GM23248 (cell line): ENCODE measurements at places on chromosomes 7 and 10. TPM values are rescaled to one million over a fixed set of nuclear protein-coding genes. Genes with fewer than 3 reads are reported as not detected.

DNA sequence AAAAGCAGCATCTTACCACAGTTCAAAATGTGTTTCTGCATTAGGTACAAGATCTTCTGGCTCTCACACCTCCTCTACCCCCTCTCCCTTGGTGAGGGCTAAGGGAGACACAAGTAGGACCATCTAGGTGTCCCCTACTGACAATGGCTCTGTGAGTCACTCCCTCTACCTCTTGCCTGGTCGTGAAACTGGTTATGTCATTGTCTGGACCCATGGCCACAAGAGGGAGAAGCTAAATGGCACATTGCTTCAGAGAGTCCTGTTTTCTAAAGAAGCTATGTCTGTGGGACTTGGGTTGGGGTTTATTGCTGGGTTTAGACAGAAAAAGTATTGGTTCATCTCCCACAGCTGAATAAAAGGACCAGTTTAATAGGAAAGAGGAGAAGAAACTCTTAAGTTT is 4.0 kb upstream of the PLXNA4 start:
- peaks cover 32% of the 10 kb centered on the region for H3K27me3 ChIP-seq
- H3K27ac ChIP-seq, result no peak overlapping the region
- no peaks in the 10 kb centered on the region for H3K36me3 ChIP-seq
- peak; percentile 27 for DNase-seq

The SPDYE2B gene
- total RNA-seq, result not detected in 2 replicates

The PTN gene
- 8.1 and 8.3 TPM in 2 replicates for total RNA-seq

The CLEC2L gene
- not detected in 2 replicates for total RNA-seq

The KCND2 gene
- total RNA-seq, result 1.5 and 2.7 TPM in 2 replicates

GRCh38 chr7:113109718-113110117 is 8.6 kb downstream of the SMIM30 start:
- no peak overlapping the region for H3K4me3 ChIP-seq
- no peak for DNase-seq
- H3K27me3 ChIP-seq, result no peaks in the 10 kb centered on the region
- H3K27ac ChIP-seq, result no peak overlapping the region

DNA sequence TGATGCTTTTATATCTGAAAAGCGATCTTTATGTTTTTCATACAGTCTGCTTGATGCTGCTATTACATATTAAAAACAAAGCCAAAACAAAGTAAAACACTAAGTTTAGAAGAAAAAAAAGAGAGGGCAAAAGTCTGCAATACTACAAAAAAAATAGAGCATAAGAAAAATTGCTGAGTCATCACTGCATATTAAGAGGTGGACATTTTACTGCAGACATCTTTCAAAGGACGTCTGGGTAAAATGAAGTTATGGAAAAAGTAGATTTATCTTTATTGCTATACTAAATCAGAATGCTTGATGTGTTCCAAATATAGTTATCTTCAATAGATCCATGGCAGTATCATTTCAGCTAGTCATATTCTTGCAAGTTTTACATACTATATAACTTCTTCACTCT is 172.0 kb downstream of the MAGI2 start:
- H3K27ac ChIP-seq, result peak overlapping the region; percentile 74
- DNase-seq, result peak; percentile 36
- H3K4me3 ChIP-seq, result no peak overlapping the region

DNA sequence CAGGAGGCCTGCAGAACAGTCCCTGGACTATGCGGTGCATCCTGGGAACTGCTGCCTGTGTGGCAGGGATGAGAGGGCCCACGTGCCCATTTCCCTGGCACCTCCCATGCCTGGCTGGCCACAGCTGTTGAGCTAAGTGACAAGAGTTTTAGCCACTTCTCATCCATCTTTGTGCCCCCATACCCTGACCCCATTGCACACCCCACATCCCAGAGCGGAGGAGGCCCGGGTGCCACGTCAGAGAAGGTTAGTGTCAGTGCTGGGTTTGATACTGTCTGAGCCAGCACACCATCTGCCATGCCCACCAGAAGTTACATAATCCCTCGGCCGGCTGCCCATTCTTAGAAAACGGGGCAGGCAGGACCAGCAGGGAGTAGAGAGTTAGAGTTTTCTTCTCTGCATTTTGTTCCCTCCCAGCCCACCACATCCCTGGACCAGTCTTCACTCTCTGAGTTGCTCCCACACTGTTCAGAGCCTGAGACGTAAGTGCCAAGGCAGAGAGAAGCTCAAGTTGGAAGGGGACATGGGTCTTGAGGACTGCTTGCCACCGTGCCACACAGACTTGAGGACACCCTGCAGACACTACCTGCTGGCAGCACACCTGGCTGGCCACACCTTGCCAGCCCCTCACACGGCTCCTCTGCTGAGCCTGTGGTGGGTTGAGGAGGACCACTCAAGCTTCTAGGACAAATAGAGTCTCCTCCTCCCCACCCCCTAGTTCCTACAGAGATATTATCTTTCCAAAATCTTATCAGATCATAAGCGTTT is 13.1 kb downstream of the UNC5B start:
- no peak overlapping the region for H3K4me3 ChIP-seq
- peaks cover 9% of the 10 kb centered on the region; the same call in 1 of the 2 replicates for H3K4me1 ChIP-seq
- no peaks in the 10 kb centered on the region for H3K36me3 ChIP-seq
- H3K27me3 ChIP-seq, result no peaks in the 10 kb centered on the region

DNA sequence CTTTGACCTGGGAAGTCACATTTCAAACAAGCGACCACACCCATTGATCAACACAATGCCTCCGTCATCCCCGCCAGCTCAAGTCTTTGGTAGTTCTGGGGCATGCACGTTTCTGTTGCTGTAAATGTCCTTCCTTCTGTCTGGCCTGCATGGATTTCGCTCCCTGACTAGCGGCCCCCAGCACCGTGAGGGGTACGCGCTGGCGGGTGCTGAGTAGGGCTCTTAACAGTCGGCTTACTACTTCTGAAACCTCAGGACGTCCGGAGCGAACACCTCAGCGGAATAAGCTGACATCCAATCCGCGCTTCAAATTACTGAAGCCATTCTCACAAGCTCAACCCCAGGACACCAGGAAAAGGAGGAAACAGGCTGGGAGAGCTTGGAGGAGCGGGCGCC is 505 bp downstream of the NUDCD3 start:
- H3K4me1 ChIP-seq, result peaks cover 22% of the 10 kb centered on the region
- peak overlapping the region; percentile 96 for H3K4me3 ChIP-seq
- no peaks in the 10 kb centered on the region for H3K27me3 ChIP-seq
- H3K36me3 ChIP-seq, result no peaks in the 10 kb centered on the region
- DNase-seq, result peak; percentile 76

GRCh38 chr10:47379445-47379785 is 4.7 kb downstream of the ZNF488 start:
- H3K27ac ChIP-seq, result no peak overlapping the region
- DNase-seq, result no peak
- H3K4me3 ChIP-seq, result no peak overlapping the region
- no peaks in the 10 kb centered on the region for H3K4me1 ChIP-seq
- peaks cover 68% of the 10 kb centered on the region for H3K27me3 ChIP-seq

- no peaks in the 10 kb centered on the region for H3K36me3 ChIP-seq
- H3K27ac ChIP-seq, result no peak overlapping the region
- no peak overlapping the region for H3K4me3 ChIP-seq
- H3K4me1 ChIP-seq, result peaks cover 9% of the 10 kb centered on the region; the same call in 1 of the 2 replicates
Measured at GRCh38 chr7:21580073-21580521, 37.3 kb downstream of the DNAH11 start.

GRCh38 chr7:30647589-30648364 is 34.5 kb downstream of the CRHR2 start:
- H3K27ac ChIP-seq, result no peak overlapping the region
- H3K27me3 ChIP-seq, result no peaks in the 10 kb centered on the region
- DNase-seq, result no peak
- H3K36me3 ChIP-seq, result peaks cover 40% of the 10 kb centered on the region

GRCh38 chr10:308572-309085 is 173.4 kb downstream of the ZMYND11 start:
- DNase-seq, result no peak
- no peaks in the 10 kb centered on the region for H3K4me1 ChIP-seq

DNA sequence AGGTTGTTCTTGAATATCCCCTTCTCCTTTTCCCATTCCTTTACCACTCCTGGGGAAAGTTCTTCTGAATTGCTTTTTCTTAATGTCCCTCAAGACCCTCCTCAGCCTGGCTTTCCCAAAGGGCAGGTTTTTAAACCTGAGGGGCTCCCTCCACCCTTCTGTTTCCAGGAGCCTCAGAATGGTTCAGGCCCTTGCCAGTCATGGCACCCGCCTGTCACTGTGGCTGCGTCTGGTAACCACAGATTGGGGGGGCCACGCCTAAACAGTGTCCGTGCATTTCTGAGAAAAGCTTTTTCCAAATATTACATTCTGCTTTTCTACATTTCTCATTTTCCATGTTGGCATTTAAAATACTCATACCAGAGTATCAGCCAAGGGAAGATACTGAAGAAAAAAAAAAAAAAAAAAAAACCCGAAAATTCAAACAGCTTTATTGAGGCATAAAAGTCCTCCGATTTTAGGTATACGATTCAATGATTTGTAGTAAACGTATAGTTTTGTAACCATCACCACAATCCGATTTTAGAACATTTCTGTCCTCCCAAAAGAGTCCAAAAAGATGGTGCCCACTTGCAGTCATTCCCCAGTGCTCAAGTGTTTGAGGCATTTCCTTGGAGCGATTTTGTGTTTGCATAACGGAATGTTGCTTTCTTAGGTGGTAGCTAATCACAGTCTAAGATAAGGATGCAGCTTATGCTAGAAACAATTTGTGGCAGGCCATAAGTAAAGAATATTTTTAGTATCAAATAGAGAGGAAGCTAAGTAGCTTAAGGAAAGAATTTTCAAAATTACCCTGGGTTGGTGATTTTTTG is 22.1 kb downstream of the HKDC1 start:
- DNase-seq, result no peak
- H3K4me3 ChIP-seq, result no peak overlapping the region
- no peaks in the 10 kb centered on the region for H3K36me3 ChIP-seq

The FFAR4 gene
- not detected in 2 replicates for total RNA-seq

The CTAGE4 gene
- 1.3 TPM in 1 of 2 replicates, not detected in the other for total RNA-seq

DNA sequence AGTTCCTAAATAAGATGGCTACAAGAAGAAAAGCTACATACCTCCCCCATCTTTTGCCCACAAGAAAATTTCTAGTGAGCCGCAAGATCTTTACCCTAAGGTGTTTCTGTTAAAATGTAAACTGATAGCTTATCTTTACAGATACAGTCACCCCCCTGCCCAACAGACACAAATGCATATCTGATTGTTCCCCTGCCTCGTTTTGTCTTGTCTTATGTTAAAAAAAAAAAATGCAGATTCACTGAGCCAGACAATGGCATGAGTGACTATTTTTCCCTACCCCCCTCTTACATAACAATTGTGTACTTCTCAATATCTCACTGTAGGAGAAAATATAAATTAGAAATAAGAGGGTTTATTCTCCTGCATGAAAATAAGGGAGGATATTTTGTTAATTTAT is 8.5 kb downstream of the ZNF138 start:
- no peak overlapping the region for H3K27ac ChIP-seq
- no peaks in the 10 kb centered on the region for H3K27me3 ChIP-seq
- no peaks in the 10 kb centered on the region for H3K4me1 ChIP-seq
- 0 out of 2 replicates have a peak, but pooled peaks cover 4% of the 10 kb centered on the region for H3K36me3 ChIP-seq
- no peak overlapping the region for H3K4me3 ChIP-seq

- peaks cover 18% of the 10 kb centered on the region for H3K4me1 ChIP-seq
- no peaks in the 10 kb centered on the region for H3K27me3 ChIP-seq
- H3K4me3 ChIP-seq, result no peak overlapping the region
Measured at GRCh38 chr10:30854656-30855055, 177.0 kb downstream of the ZNF438 start.

DNA sequence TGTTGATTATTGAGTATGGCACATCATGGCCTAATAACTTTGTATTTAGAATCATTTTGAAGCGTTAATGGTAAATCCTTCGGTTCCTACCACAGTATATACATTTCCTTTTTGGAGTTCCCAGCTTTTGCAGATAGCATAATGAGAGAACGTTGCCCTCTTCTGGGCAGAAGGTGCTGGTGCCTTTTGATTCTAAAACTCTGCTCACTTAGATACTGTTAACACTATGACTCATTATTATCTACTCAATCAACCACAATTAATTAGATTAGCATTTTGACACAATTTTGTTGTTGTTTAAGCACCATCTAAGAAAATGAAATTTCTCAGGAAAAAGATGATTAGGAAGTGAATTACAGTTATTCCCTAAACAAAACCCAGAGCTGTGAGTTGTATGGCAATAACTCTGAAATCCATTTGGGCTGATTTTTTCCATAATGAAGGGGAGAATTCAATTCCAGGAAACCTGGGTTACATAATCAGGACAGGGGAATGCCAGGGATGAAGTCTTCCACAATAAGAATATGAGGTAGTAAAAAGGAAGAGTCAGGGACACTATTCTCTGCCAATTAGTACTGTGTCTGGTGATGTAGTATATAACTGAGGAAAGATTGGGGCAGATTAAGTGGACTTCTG is 11.5 kb upstream of the DLD start:
- H3K4me3 ChIP-seq, result no peak overlapping the region
- no peaks in the 10 kb centered on the region for H3K36me3 ChIP-seq
- H3K27ac ChIP-seq, result no peak overlapping the region
- DNase-seq, result peak; percentile 79
- H3K27me3 ChIP-seq, result peaks cover 5% of the 10 kb centered on the region; the same call in 1 of the 2 replicates

DNA sequence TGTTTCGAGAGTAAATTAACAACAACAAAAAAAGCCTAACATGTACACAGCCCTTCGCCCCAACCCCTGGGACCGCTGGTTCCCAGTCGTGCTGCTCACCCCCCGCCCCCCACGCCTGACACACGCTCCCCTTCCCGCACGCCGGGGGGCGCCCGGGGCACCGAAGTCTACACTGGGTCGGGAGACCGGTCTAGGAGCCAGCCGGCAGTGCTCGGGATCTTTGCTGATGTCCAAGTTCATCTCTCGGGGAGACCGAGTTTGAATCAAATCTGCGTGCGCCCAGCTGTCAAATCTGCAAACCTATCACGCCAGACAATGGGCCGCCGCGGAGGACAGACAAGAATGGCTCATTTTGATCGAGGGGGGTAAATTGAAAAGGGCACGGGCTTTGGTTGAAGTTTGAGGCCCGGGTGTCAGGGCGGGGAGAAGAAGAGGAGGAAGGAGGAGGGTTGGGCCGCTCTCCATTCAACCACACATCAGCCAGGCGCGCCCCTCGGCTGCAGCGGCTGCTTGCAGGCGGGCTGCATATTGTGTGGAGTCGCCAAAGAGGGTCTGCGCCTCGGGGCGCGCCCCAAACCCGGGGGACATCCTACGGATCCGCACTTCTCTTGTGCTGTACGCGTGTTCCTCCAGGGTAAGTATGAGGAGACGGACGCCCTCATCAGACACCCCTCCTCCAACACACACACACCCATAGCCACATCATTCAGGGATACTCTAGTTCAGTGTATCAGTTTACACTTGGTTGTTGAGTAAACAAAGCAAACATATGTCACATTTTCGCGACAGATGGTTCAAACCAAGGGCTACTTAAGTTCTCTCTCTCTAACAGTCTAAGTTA is 1.3 kb upstream of the GFRA1 start:
- H3K4me1 ChIP-seq, result peaks cover 17% of the 10 kb centered on the region; the same call in 1 of the 2 replicates
- H3K27me3 ChIP-seq, result peaks cover 50% of the 10 kb centered on the region
- no peaks in the 10 kb centered on the region for H3K36me3 ChIP-seq
- peak overlapping the region; percentile 76 for H3K4me3 ChIP-seq
- peak; percentile 38 for DNase-seq
- H3K27ac ChIP-seq, result no peak overlapping the region

The ADCYAP1R1 gene
- not detected in 2 replicates for total RNA-seq

DNA sequence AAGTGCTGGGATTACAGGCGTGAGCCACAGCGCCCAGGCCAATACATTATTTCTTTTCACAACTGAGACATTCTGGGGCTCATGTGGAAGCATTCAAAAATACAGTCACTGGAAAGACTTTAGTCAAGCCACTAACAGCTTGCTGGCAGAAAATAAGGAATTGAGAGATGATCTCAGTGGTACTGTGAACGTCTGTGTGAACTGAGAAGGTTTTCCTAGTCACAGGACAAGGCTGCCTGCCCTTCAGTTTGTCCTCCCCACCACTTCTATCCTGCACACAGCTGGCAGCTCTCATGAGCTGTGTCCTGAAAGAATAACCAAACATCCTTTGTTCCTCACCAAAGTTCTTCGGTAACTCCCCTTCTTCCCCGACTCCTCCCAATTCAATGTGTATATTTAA is 31.3 kb upstream of the ITGA8 start:
- no peak overlapping the region for H3K4me3 ChIP-seq
- H3K27ac ChIP-seq, result no peak overlapping the region
- DNase-seq, result peak; percentile 33
- no peaks in the 10 kb centered on the region for H3K36me3 ChIP-seq
- H3K27me3 ChIP-seq, result no peaks in the 10 kb centered on the region; the same call in 1 of the 2 replicates
